Right forelimb (tissue), 1 donor: ENCODE measurements at places on chromosomes 1 and 21.

DNA sequence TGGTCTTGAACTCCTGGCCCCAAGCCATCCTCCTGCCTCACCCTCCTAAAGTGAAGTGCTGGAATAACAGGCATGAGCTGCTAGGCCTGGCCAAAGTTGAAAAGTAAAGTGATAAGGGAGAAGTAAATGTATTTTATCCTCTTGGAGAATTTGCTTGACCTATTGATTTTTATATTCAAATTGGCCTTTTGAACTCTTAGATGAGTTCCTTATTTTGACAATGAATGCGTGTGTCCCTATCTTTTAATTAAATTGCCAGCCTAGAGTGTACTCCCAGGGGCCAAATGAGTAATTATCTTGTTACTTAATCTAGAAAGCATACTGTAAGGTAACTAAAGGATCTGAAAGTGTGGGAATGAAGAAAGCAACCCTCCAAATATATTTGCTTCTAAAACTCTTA is 11.4 kb downstream of the RNF11 start:
- no peak for DNase-seq

DNA sequence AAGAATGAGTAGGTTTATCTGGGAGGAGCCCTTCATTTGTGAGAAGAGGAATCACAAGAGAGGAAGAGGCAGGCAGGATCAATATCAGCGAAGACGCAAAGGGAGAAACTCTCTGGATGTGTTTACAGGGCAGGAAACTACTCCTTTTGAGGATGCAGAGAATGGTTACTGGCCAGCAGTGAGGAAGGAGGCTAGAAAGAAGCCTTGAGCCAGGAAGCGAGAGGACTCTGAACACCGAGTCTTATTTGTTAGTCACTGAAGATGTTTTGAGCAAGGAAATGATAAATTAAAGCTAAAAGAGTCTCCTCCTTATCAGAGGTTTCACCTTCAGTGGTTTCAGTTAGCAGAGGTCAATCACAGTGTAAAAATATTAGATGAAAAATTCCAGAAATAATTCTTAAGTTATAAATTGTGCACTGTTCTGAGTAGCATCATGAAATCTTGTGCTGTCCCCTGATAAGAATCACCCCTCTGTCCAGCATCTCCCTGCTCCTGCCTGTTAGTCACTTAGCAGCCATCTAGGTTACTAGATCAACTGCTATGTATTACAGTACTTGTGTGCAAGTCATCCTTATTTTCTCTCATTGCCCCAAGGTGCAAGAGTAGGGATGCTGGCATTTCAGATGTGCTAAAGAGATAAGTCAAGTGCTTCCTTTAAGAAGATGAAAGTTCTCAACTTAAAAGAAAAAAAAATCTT is 43.5 kb downstream of the WLS start:
- DNase-seq, result no peak

GRCh38 chr1:42002220-42002619 is 83.5 kb upstream of the HIVEP3 start:
- DNase-seq, result no peak

DNA sequence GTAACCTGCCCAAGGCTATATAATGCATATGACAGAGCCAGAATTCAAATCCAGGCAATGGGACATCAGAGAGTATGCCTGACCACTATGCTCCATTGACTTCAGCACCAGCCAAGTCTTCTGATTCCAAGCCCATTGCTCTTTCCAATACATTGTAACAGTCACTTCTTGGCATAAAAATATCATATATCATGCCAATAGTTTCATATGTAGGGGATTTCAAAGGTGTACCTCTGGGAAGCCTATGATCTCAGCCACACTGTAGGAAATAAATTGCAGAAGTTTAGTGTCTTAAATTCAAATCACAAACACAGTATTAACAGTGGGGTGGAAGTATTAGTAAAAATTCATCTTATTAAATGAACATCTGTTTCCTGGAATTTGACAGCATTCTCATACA is 30.0 kb upstream of the ROR1 start:
- DNase-seq, result no peak

DNA sequence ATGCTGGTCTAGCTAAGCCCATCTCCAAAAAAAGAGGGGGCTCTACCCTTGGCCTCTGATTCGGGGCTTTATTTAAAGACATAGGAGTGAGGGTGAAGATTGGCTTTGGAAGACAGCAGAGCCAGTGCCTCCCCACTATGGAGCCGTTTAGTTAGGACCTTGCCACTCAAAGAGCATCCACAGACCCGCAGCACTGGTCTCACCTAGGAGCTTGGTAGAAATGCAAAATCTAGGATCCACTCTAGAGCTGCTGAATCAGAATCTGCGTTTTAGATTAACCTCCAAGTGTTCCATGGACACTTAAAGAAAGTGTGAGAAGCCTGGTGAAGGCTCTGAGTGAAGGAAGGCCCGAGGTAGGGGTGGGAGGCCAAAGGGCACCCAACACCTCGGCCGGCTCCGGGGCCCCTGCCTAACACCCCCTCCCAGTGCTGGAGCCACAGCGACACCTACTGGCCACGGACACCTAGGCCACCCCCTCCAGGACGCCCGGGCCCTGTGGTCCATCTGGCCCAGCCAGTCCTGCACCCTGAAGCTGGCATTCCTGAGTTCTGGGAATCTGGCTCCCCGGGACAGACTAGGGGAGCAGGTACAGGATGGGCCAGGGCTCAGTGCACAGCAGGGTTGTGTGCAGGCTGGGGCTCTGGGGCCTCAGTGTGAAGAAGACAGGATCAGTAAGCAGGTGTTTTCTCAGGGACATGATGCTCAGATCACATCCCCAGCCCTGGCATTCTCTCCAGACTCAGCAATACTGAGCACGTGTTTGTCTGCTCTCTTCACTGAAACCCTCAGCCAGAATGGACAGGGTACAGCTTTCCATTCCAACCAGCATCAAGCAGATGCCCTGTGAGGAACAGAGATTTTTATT is 79.2 kb downstream of the TMEM53 start:
- DNase-seq, result peak; percentile 85

DNA sequence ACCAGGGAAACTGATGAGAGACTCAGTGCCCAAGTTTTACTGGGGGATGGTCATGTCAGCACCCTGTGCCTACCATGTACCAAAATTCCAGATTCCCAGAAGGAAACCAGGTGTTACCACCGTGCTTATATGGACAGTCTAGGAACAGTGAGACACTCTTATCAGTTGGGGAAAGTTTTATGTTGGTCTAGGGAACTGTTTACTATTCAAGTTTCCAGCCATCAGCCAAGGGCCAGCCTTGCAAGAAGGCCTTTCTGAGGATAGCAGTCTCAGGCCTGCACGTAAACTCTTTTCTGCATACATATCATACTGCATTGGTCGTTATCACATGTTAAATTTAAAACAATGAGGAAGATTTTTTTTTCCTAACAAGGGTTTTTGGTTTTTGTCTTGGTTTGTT is 12.6 kb downstream of the TMEM269 start:
- DNase-seq, result no peak

- no peak for DNase-seq
These were observed 511 bp upstream of the RABGAP1L start for GRCh38 chr1:174158767-174159251.

- no peak for DNase-seq
These were observed 3.4 kb downstream of the PRPF38B start for GRCh38 chr1:108695535-108695934.

DNA sequence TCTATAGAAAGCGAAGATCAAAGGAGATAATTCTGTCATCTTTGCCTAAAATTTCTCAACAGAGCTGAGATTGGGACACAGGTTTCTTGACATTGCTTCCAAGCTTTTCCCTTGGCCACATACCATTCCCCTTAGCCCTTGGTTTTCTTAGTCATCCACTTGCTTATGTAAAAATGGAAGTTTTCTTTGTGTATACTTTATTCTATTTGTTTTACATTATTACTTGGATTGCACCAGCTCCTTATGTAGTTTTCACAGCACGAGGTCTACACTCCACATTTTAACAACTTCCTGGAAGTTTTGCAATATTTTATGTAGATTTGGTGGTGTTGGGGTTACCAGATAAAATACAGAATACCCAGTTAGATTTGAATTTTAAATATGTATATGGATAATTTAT is 129.8 kb downstream of the PLA2G4A start:
- no peak for DNase-seq

DNA sequence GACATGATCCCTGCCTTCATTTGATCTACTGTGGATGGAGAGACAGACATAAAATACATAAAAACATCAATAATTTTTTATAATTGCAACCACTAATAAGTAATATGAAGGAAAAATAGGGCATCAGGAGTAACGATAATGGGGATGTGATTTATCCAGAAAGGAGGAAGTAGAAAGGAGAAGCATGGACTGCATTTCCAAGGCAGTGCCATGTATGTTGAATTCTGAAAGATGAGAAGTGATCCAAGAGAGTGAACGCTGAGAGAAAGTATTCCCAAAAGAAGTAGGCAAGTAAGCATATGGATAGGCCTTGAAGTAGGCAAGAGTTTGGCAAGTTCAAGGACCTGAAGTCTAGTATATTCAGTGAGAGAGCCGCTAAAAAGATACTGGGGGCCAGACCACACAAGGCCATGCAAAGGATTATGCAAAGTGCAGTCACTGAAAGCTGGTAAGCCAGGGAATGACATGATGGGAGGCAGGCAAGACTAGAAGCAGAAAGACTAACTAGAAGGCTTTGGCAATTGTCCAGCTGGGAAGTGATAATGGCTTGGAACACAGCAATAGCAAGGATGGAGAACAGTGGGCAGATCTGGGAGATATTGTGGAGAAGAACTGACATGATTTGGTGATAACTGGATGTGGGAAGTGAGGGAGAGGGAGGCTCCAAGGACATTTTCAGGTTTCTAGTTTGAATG is 85.9 kb downstream of the TM2D1 start:
- no peak for DNase-seq

- DNase-seq, result no peak
These were observed 28.8 kb downstream of the TSPAN2 start for GRCh38 chr1:115060501-115060900.

DNA sequence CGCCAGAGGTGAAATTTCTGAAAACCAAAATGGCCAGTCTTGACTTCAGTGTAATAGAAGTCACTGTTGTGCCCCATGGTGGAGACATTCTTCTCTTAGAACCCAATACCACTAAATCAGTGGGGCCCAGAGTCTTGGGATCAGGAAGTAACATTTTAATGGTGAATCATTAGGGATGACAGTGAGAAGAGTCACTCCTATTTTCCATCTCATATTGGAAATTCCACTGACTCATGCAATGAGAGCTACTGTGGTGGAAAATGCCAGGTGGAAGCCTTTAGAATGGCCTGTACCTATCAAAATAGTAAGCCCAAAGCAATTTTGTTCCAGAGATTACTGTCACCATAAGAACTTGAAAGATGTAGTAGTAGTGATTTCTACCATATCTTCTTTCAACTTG is 20.6 kb upstream of the PPM1J start:
- no peak for DNase-seq
